Heart left ventricle (tissue), 16 donors: ENCODE measurements at places on chromosomes 4 and X. TPM values are rescaled to one million over a fixed set of nuclear protein-coding genes. Genes with fewer than 3 reads are reported as not detected.

Gene ATG4A
- total RNA-seq: 18.9 TPM

Gene DRD5
- 0.25 TPM for total RNA-seq

Gene CD99L2
- 70.8 TPM for total RNA-seq

Gene TREX2
- total RNA-seq: 0.29 TPM

DNA sequence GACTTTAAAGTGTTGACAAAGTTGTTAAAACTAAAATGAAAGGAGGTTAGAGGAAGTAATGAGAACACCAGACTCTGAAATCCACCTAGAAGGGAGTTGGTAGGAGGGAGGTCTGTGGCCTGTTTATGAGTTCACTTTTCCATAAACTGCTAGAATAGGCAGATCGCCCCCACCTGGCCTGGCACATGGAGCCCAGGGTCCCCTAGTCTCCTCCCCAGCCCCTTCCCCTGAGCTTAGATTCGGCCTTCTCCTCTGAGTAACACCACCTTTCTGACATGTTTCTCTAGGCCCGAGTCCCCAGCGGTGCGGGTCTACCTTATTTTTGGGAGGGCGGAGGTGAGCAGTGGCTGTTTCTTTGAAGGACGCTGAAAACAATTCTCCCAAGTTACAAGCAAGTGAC, 54.5 kb upstream of the FAT1 start:
- H3K27me3 ChIP-seq: no peaks in the 10 kb centered on the region
- H3K36me3 ChIP-seq: no peaks in the 10 kb centered on the region
- no peaks in the 10 kb centered on the region for H3K4me1 ChIP-seq
- DNase-seq: no peak
- no peak overlapping the region for H3K27ac ChIP-seq

DNA sequence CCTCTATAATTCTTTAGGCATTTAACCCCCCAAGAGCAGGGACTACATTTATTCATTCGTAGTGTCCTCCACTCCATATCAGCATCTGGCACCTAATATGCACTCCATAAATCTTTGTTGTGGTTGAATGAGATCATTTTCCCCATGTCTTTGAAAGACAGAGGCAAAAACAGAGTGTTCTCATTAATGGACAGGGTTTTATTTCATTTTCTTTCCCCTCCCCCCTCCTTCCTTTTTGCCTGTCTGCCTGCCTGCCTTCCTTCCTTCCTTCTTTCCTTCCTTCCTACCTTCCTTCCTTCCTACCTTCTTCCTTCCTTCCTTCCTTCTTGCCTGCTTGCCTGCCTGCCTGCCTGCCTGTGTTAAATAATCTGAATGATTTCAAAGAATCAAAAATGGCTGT, 83.2 kb downstream of the SHROOM3 start:
- peaks cover 8% of the 10 kb centered on the region for H3K4me1 ChIP-seq
- H3K27ac ChIP-seq: no peak overlapping the region
- no peaks in the 10 kb centered on the region for H3K27me3 ChIP-seq
- H3K36me3 ChIP-seq: no peaks in the 10 kb centered on the region
- DNase-seq: no peak
- no peak overlapping the region for H3K4me3 ChIP-seq

DNA sequence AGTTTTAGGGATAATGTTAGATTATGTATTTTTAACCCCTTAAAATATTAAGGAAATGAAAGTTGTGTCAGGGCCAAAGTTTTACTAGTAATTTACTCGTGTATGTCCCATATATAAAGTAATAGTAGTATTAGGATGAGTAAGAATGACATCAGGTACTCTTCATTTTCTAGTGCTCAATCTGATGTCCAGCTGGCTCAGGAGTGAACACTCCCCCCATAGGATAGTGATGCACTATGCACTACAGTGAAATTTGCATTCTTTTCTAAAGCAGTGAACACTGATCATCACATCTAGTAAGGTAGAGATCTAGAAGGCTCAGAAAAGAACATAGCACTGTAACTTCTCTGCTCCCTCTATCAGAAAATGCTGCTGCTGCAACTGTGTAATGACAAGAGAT, 409.7 kb downstream of the GLUD2 start:
- H3K36me3 ChIP-seq: no peaks in the 10 kb centered on the region
- H3K4me1 ChIP-seq: no peaks in the 10 kb centered on the region
- DNase-seq: no peak
- H3K4me3 ChIP-seq: no peak overlapping the region

GRCh38 chr4:150886597-150886996, 128.5 kb downstream of the LRBA start:
- H3K27me3 ChIP-seq: no peaks in the 10 kb centered on the region
- H3K36me3 ChIP-seq: no peaks in the 10 kb centered on the region
- H3K4me3 ChIP-seq: no peak overlapping the region
- H3K4me1 ChIP-seq: no peaks in the 10 kb centered on the region
- DNase-seq: no peak
- H3K27ac ChIP-seq: no peak overlapping the region

DNA sequence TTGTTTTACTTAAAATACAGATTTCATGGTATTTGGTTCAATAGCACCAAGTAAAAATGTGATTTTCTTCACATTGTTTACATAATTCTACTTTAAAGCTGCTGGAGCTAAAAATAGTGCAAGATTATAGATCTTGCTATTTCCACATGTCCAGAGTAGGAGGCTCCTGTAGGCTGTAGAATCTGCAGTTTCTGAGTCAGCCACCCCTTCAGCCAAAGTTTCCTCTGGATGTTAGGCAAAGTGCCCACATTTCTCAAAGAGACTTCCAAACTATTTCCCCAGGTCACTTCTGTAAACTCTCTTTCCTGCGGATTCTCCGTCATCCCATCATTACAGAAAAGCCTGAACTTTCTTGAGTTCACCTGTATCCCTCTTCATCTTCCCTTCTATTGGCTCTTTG, 342.5 kb upstream of the FSTL5 start:
- H3K4me1 ChIP-seq: no peaks in the 10 kb centered on the region
- H3K27me3 ChIP-seq: no peaks in the 10 kb centered on the region
- H3K36me3 ChIP-seq: no peaks in the 10 kb centered on the region
- H3K27ac ChIP-seq: no peak overlapping the region
- H3K4me3 ChIP-seq: no peak overlapping the region

DNA sequence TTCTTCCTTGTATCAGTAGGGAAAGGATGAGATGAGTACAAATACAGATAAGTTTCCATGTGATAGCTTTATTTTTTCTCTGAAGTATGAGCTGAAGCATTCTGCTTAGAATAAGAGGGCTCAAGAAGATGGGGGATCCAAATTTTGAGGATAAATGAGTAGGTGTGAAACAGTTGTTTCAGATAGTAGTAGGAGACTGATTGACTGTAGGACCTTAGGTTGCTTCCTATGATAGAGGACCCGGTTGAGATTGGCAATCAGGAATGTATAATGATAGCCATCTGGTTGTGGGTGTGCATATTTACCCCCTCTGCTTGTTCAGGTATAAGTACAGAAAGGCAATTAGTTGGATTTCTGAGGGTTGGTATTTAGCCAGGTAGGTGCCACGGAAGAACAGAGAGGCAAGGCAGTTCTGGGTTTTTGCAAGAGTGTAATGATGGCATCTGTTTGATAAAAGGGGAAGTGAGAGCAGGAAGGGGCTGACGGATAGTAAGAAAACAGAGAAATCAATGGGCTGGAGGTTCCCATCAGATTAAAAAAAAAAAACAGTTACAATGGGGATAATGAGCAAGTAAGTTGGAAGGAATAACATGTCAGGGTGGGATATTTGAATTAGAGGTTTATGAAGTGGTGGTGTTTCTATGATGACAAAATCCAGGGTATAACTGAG, 13.7 kb downstream of the OCRL start:
- no peaks in the 10 kb centered on the region for H3K4me1 ChIP-seq
- no peaks in the 10 kb centered on the region for H3K36me3 ChIP-seq
- no peak for DNase-seq
- no peak overlapping the region for H3K4me3 ChIP-seq

GRCh38 chrX:111567542-111568255, 56.3 kb downstream of the SERTM2 start:
- H3K36me3 ChIP-seq: no peaks in the 10 kb centered on the region
- no peak overlapping the region for H3K27ac ChIP-seq
- no peaks in the 10 kb centered on the region for H3K4me1 ChIP-seq
- H3K27me3 ChIP-seq: no peaks in the 10 kb centered on the region
- no peak for DNase-seq
- no peak overlapping the region for H3K4me3 ChIP-seq

- H3K4me3 ChIP-seq: no peak overlapping the region
- no peaks in the 10 kb centered on the region for H3K4me1 ChIP-seq
- no peak for DNase-seq
- H3K27ac ChIP-seq: no peak overlapping the region
Measured at GRCh38 chrX:65894133-65894532, 145.7 kb downstream of the VSIG4 start.
